ENCODE measurements at places on chromosomes 3 and 15.

GRCh38 chr15:57251308-57251707, 125.0 kb upstream of the CGNL1 start:
- no peak for DNase-seq

GRCh38 chr3:61824553-61825135, 263.3 kb downstream of the PTPRG start:
- DNase-seq, result no peak

- no peak for DNase-seq
Observed at GRCh38 chr15:75966073-75966472, 46.2 kb downstream of the NRG4 start.

DNA sequence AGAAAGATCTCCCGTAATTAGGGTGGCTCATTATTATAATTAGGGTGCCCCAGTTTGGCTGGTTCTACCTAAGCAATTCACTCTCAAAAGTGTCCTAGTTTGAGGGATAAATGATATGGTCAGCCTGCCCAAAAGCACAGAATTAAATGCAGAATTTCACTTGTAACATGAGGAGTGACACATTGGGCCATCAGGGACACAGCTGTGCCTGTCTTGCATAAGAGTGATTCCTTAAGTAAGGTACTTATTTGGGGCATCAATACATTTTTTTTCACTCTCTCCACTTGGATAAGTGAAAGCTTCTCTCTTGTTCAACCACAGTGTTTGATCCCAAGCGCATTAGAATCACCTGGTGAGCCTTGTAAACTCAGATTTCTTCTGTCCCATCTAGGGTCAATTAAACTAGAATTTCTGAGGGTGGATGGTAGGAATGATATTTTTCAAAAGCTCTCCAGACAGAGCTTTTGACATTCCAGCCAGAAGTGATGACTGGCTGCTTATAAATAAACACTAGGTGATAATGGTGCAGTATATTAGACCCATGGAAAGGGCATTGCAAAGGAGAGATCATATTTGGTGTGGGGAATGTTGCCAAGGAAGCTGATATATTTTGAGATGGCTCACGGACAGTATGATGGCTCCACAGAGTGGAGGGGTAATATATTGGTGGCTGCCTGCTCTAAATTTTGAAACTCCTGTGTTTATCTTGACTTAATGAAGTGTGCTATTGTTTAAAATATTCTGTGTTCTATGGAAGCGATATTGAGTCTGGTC, 458.1 kb upstream of the RASGRP1 start:
- DNase-seq, result no peak

DNA sequence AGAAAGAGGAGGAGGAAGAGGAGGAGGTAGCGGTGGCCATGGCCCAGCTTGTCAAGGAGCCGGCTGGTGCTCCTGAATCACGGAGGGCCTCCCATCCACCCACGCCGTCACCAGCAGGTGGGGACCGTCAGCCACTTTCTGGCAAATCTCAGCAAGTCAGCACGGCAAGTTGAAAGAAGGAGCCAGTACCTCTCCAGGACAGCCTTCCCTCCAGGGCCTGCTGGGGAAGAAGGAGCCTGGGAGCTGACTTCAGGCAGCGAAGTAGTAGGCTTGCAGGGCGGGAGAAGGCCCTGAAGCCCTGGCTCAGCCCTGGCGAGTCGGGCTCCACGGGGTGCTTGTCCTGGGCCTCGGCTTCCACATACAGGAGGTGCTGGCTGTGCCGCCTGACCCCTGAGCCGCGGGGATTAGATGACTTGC, 99.2 kb upstream of the TRPM1 start:
- peak; percentile 56 for DNase-seq

- no peak for DNase-seq
Observed at GRCh38 chr3:71786551-71786950, 1.6 kb upstream of the PROK2 start.

- DNase-seq, result no peak
Observed at GRCh38 chr3:151919446-151919845, 46.0 kb downstream of the SUCNR1 start.

DNA sequence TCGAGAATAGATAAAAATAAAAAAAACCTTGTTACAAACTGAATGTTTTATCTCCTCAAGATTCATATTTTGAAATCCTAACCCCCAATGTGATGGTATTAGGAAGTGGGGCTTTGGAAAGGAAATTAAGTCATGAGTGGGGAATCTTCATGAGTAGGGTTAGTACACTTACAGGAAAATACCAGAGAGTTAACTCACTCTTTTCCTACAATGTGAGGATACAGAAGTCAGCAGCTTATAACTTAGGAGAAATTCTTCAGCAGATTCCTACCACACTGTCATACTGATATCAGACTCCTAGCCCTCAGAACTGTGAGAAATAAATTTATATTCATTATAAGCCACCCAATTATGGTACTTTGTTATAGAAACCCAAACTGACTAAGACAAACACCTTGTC, 453.1 kb downstream of the GBE1 start:
- DNase-seq, result no peak

- no peak for DNase-seq
Observed at GRCh38 chr3:28053759-28054158, 187.7 kb upstream of the CMC1 start.

- DNase-seq, result no peak
Observed at GRCh38 chr3:62832553-62832952, 42.7 kb downstream of the CADPS start.

GRCh38 chr15:50718700-50719125, 32.1 kb upstream of the TRPM7 start:
- no peak for DNase-seq

DNA sequence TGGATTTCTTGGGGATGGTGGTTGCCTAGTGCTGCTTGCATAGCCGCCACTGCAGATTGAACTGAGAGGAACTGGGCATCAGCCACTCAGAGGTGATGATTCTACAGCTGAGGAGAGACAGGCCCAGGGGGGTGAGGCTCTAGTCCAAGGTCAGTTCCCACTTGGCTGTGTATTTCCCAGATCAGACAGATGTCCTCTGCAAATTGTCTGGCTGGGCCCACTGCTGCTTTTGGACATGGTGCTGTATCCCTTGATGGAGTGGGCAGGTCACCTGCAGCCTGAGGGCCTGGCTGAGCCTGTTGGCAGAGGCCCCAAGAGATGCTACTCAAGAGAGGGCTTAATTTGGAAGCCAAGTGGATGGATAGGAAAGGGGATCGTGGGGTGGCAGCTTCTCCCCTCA, 124.5 kb upstream of the CTDSPL start:
- DNase-seq, result no peak

- no peak for DNase-seq
Observed at GRCh38 chr3:16860234-16860633, 24.5 kb upstream of the PLCL2 start.

Data from stimulated activated CD4-positive, alpha-beta T cell treated with anti-CD3 and anti-CD28 coated beads, Interleukin-1b, Interleukin-23, amount 100 ng/mL, for 1 hour (primary cell).